ENCODE measurements at places on chromosomes 6 and 20.

- DNase-seq, result no peak
These were observed 102.8 kb upstream of the JARID2 start for GRCh38 chr6:15143086-15143485.

- no peak for DNase-seq
These were observed 29.7 kb downstream of the GINS1 start for GRCh38 chr20:25437153-25437581.

- DNase-seq, result no peak
These were observed 162.2 kb downstream of the SMOC2 start for GRCh38 chr6:168603234-168603633.

DNA sequence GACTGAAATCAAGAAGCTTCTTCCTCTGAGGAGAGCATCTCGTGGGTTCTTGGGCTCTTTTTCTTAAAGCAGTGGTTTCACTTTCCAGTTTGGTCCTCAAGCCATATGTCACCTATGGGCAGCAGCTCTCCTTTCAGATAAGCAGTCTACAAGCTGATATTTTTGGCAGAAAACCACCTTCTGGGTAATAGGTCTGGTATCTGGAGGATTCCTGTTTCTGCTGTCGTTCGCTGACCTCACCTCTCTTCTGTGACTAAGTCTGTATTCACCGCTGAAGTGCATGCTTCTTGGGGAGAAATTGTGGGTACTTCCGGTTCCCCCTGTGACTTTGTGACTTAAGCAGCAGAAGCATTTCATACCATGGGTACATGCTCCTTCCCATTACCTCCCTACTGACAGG lies 193.6 kb downstream of the EDN1 start:
- no peak for DNase-seq

GRCh38 chr6:137846772-137847313 lies 20.2 kb upstream of the TNFAIP3 start:
- DNase-seq, result no peak

GRCh38 chr6:146354451-146354850 lies 189.2 kb upstream of the RAB32 start:
- no peak for DNase-seq

- DNase-seq, result no peak
These were observed 20.4 kb downstream of the PRSS16 start for GRCh38 chr6:27267857-27268434.

DNA sequence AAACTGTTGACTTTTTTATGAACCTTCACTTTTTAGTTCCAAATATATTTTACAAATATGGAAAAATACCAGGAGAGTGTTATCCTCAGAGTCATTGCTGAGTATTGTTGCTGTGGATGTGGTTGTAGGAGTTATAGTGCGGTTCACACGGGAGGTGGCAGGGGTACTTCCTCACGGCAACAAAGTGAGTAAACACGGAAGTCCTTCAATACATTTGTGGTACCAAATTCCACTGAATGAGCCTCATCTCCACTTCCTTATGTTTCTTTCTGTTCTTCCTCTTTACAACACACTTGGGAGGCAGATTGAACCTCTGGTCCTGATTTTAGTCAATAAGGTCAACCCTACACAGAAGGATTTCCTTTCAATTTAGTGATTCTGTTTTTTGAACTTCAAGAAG lies 371.8 kb downstream of the BTBD3 start:
- DNase-seq, result no peak

GRCh38 chr6:52360028-52360427 lies 1.9 kb upstream of the PAQR8 start:
- DNase-seq, result no peak

- DNase-seq, result no peak
These were observed 7.2 kb downstream of the MYLIP start for GRCh38 chr6:16136091-16136490.

GRCh38 chr20:8879669-8880068 lies 189.2 kb upstream of the PLCB4 start:
- DNase-seq, result no peak

GRCh38 chr20:36384022-36384619 lies 78.0 kb downstream of the DLGAP4 start:
- DNase-seq, result peak; percentile 67

GRCh38 chr6:68778356-68779020 lies 143.4 kb downstream of the ADGRB3 start:
- peak; percentile 43 for DNase-seq
